NCI-H2107 (cell line): ENCODE measurements at places on chromosomes 16 and 17.
A peak's percentile ranks its signal among the peaks of the same experiment; 100 is the strongest.

GRCh38 chr17:77696151-77696720, 262.3 kb upstream of the TNRC6C start:
- DNase-seq: no peak

GRCh38 chr17:4163951-4164350, 21.0 kb downstream of the CYB5D2 start:
- no peak for DNase-seq

- no peak for DNase-seq
Observed at GRCh38 chr16:3484318-3485096, 10.8 kb downstream of the C16orf90 start.

DNA sequence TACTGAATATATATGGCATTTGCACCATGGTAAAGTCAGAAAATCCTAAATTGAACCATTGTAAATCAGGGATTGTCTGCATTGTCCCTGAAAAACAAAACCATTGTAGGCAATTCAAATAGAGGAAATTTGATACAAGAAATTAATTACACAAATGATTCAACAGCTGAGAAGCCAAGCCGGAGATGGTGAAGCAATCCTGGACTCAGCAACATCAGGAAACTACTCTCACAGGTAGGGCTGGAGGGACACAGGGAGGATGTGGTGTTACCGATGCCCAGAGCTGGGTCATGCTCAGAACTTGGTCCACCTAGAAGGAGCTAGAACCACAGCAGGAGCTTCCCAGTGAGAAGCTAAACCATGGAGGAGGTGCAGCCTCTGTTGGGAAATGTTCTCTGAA, 18.5 kb upstream of the SCNN1B start:
- no peak for DNase-seq

DNA sequence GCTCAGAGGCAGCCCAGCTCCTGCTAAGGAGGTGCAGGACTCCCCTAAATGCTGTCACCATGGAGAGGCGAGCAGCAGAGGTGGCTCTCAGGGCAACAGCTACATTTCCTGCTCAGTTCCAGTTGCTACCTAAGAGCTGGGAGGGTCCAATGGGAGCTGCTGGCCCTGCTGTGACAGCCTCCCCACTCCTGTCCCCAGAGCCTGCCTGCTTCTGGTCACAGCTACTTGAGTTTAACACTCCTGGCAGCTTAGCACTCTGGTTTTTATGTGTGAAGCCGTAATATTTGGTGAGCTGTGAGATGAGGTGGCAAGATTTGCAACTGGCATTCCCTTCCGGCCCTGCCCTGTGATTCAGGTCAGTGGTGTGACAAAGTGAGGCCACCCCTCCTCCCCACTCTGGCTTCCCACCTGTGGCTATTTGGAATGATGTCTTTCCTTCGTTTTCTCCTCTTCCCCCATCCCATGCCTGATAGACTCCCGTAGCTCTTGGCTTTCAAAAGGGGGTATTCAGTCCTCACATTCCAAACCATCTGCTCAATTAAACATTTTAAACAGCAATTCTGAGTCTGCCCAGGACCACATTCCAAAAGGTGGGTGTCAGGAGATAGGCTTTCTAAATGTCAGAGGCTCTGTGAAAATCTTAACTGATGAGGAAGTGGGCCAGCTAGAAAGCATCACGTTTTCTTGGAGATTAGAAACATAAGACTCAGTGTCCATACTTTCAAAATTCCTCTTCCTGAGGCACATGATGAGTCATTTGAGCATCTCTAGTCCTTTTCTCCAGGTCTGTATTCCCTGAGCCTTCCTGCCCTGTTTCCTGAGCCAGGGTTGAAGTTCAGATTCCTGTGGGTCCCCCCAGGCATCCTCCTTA, 42.6 kb upstream of the SKAP1 start:
- DNase-seq: peak; percentile 66

DNA sequence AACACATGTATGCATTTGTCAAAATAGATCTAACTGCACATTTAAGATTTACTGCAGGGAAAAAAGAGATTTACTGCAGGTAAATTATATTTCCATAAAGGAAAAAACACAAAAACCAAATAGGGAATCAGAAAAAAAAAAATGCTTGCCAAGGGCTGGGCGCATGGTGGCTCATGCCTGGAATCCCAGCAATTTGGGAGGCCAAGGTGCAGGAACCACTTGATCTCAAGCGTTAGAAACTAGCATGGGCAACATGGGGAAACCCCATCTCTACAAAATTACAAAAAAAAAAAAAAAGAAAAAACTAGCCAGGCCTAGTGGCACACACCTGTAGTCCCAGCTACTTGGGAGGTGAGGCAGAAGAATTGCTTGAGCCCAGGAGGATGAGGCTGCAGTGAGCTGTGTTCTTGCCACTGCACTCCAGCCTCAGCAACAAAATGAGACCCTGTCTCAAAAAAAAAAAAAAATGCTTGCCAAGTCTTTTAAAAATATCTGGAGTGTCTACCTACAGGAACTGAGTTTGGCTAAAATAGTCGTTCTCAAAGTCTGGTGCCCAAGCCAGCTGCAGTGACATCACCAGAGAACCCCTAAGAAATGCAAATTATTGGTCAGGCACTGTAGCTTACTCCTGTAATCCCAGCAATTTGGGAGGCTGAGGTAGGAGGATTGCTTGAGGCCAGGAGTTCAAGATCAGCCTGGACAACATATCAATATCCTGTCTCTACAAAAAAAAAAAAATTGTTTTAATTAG, 17.5 kb downstream of the TRIM25 start:
- no peak for DNase-seq

GRCh38 chr16:87056083-87056482, 261.1 kb downstream of the C16orf95 start:
- DNase-seq: no peak

- DNase-seq: no peak
Observed at GRCh38 chr16:22369221-22369811, 5.1 kb downstream of the CDR2 start.

- no peak for DNase-seq
Observed at GRCh38 chr17:63675607-63676546, 24.0 kb downstream of the LIMD2 start.

GRCh38 chr16:77868478-77868877, 80.1 kb downstream of the VAT1L start:
- no peak for DNase-seq

GRCh38 chr17:29215174-29215573, 31.5 kb upstream of the CRYBA1 start:
- no peak for DNase-seq

DNA sequence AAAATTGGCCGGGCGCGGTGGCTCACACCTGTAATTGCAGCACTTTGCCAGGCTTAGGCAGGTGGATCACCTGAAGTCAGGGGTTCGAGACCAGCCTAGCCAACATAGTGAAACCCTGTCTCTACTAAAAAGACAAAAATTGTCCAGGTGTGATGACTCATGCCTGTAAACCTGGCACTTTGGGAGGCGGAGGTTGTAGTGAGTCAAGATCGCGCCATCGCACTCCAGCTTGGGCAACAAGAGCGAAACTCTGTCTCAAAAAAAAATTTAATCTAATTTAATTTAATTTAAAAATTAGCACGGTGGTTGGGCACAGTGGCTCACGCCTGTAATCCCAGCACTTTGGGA, 1.6 kb upstream of the HBQ1 start:
- DNase-seq: no peak

- DNase-seq: no peak
Observed at GRCh38 chr17:2146132-2146871, 91.4 kb downstream of the HIC1 start.

DNA sequence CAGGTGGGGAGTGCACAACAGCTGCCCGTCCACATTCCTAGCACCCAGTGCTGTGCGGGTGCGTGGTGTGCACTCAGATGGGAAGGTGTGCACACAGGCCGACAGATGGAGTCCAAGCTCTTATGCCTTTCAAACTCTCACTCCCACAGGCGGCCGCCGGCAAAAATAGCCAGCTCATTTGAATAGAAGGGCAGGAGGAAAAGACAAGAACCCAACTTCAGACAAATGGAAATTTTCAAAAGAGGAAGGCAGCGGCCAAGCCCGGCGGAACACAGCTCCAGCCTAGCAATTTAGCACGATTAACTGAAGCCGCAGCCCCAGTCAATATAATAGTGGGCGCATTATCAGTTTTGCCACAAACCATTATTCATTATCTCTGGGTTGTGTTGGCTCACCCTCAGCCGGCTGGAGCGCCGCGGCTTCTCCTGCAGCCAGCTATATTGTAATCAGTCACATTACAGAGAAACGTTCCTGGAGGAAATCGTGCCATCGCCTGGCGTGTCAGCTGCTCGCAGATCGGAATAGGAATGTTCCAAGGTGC, 103.9 kb upstream of the SEC14L1 start:
- peak; percentile 73 for DNase-seq
